ENCODE measurements at places on chromosomes 13 and 19. TPM values are rescaled to one million over a fixed set of nuclear protein-coding genes. Genes with fewer than 3 reads are reported as not detected.

GRCh38 chr19:2969104-2969504 lies 8.3 kb upstream of the TLE6 start:
- DNase-seq = peak; percentile 38

The MCF2L gene
- total RNA-seq = 3.2 TPM

GRCh38 chr19:6023936-6024335 lies 46.0 kb upstream of the RANBP3 start:
- no peak for DNase-seq

The IFNL2 gene
- not detected for total RNA-seq

GRCh38 chr19:16019691-16020448 lies 56.4 kb upstream of the TPM4 start:
- DNase-seq = no peak

DNA sequence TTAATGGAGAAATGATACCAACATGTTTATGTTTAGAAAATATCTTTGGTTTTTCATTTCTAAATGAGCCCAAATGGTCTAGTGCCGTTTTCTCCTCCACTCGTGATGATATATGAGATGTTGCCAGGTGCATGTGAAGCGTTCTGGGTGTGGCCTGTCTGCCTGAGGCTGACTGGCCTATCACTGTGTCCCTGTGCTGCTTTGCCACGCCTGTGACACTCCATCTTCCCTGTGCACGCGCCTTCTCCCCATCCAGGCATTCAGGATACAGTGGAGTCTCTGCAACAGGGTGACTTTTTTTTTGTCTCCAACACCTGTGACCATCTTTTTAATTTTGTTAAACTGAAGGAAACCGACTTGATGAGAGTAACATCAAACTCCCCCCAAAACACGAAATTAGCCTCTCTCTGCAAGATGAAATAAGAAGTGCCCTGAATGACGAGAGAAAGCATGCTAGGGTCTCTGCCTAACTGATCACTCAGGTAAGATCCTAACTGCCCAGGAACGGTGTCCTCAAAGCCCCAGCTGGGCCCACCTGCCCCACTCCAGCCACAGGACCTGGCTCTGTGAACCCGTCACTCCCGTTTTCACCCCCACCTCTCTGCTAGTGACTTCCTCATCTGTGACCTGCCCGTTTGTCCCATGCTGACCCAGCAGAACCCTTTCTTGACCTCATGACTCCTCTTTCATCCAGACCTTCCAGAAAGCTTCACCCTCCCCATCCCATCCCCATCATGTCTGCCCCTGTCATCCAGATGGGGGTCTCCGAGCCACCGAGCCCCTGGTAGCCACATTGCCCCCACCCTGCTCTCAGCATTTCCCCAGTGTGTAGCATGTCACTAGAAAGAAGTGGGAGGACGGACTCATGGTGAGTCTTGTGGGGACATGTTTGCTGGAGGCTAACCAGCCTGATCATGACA lies 33.2 kb upstream of the TFDP1 start:
- DNase-seq = no peak

The SLC17A7 gene
- total RNA-seq = not detected

The ZNF560 gene
- not detected for total RNA-seq

The DMRTC2 gene
- not detected for total RNA-seq

The CCDC8 gene
- total RNA-seq = 2.4 TPM

The CYP4F8 gene
- under 0.01 TPM for total RNA-seq

DNA sequence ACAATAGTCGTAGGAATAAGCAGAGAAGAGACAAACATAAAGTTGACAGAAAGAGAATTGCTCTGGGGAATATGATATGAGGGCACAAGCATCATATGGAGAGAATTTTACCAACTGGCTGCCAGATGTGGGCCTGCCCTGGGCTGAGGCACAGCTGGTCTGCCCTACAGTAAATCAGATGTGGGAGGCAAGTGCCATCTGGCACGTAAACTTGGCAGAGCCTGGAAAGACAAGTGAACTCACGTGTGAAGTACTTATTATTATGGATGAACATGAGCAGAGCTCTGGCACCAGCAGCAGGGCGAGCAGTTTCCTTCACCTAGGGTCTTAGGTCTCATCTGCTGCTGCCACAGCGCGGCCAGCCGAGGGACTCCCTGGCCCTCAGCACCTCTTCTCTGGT lies 20.6 kb downstream of the PCDH8 start:
- DNase-seq = no peak

- peak; percentile 97 for DNase-seq
Measured at GRCh38 chr19:7197760-7198696, 96.2 kb downstream of the INSR start.

The TEX29 gene
- total RNA-seq = not detected

DNA sequence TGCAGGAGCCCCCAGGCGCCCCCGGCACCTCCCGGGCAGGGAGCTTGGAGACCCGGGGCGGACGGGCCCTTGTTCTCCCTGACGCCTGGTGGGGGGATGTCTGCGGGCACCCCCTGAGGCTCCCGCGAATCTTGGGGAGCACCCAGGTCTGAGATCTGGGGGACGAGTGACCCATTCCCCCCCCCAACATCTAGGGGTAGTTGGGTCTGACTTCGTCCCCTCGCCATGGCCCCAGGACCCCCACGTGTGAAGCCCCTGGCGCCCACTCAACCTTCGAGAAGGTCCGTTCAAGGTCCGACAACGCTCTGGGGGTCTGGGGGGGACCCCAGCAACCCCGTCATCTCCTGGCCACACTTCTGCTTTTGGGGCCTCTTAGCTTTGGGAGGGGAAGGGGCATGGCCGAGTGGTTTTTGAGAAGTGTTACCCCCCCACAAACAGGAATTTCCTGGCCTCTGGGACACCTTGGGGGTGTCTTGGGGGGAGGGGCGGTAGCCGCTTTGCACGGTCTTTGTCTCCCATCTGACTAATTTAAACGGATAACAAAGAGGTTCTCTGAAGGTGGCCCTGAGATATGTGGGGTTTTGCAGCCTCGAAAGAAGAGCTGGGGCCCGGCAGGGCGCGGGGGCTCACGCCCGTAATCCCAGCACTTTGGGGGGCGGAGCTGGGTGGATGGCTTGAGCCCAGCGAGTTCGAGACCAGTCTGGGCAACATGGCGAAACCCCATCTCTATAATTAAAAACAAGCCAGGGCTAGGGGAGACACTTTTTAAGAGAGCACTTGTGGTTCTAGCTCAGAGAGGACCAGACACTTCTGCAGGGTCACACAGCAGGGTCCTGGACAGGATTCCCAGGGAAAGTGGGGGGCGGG lies 608 bp downstream of the CNN2 start:
- peak; percentile 54 for DNase-seq

DNA sequence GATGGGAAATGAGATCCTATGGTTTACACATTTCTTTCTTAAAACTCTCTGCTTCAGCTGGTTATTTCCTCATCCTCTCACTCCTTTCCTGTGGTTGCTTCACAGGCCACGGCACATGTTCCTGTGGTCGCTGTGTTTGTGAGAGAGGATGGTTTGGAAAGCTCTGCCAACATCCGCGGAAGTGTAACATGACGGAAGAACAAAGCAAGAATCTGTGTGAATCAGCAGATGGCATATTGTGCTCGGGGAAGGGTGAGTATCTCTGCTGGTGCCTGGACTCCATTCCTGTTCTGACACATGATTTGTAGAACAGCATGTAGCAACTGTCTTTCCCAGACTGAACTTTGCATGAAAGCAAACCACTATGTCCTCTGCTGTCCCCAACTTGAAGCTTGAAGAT lies 254.2 kb downstream of the ITGBL1 start:
- peak; percentile 33 for DNase-seq

The UBE2L5 gene
- total RNA-seq = 0.27 TPM

- DNase-seq = no peak
Measured at GRCh38 chr19:48501494-48502349, 9.9 kb downstream of the LMTK3 start.

DNA sequence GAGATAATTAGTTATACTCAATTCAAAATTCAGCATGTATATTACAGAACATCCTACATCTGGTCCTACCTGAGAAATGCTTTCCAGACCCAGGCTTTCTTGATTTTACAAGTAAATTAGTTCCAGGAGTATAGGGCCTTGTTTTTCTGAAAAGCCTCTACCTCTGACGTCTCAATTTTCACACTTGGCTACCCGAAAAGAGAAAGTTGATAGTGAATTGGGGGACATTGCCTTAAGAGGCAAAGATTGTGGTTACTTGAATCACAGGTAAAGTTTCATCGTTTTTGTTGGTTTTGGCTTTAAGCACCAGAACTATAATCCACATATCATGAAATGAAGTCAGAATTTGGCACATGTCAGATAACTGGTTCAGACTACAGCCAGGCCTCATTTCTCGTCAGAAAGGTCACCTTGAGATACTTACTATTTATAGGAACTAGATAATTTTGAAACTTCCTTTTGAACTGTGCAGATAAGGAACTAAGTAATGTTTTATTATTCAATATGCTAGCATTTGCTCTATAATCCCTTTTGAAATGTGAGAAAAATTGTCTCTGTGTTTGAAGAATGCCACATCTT lies 30.8 kb downstream of the FAM124A start:
- DNase-seq = no peak

The GPALPP1 gene
- 22.6 TPM for total RNA-seq

The ZNF443 gene
- total RNA-seq = 3.5 TPM

- DNase-seq = no peak
Measured at GRCh38 chr13:33571618-33572017, 246.3 kb upstream of the RFC3 start.

The CACNG7 gene
- not detected for total RNA-seq

GRCh38 chr13:84864341-84864740 lies 934.9 kb downstream of the SLITRK6 start:
- no peak for DNase-seq

DNA sequence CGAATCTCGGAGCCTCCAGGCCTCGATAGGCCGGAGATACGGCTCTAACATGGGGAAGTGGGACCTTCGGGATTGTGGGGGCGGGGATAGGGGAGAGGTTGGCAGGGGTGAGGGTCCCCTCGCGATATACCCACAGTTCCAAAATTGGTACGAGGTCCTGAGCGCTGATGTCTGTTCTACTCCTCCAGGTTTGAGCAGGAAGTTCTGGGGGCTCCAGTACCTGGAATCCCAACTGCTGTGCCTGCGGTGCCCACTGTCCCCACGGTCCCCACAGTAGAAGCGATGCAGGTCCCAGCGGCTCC lies 447 bp downstream of the RBM42 start:
- DNase-seq = no peak

DNA sequence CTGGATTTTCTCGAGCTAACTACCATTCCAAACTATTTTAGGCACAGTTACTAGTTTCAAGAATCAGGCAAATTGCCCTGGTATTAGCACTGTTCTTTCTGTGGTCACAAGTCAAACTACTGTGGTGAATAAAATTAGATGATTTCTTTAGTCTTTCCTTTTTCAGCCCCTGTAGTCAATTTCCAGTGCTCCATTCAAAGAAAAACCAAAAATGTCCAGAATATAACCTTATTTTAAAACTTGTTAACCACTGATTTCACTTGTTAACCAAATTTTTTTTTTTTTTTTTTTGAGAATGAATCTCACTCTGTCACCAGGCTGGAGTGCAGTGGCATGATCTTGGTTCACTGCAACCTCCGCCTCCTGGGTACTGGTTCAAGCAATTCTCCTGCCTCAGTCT lies 50.6 kb upstream of the USPL1 start:
- DNase-seq = no peak

DNA sequence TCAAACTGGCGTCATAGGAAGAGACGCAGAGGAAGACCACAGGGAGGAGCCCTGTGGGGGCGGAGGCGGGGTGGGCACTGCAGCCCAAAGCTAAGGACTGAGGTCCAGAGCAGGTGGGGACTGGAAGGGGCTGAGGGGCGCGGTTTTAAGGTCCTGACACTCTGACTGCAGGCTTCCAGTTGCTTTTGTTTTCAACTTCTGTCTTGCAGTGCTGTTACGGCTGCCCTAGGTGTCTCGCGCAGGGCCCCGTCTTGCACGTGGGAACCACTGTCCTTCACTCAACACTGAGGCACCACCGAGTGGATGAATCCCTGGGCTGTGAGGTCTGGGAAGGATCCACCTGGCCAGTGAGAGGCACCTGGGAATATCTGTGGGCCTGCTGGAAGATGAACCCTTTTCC lies 76.0 kb downstream of the TEX29 start:
- DNase-seq = no peak

GRCh38 chr13:111152844-111153243 lies 37.7 kb downstream of the ARHGEF7 start:
- DNase-seq = no peak

The ADGRE2 gene
- total RNA-seq = 46.0 TPM

The RNF113B gene
- total RNA-seq = under 0.01 TPM

The SAFB2 gene
- 52.0 TPM for total RNA-seq

DNA sequence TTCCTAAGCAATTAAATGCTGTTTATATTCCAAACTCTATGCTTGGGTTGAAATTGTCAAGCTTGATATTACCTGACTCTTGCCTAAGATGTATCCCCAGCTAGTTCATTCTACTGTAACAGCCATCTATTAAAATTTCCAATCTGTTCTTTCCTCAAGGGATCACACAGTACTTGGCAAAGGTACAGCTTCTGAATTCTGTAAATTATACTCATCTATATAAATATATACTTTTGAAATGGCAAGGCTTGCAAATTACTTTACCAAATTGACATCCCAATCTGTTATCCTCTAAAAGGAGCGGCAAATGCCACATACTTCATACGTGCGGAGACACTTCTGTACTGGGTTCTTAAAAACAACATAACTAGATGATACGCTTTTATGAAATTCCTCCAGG lies 330.2 kb downstream of the DNAJC15 start:
- DNase-seq = no peak

DNA sequence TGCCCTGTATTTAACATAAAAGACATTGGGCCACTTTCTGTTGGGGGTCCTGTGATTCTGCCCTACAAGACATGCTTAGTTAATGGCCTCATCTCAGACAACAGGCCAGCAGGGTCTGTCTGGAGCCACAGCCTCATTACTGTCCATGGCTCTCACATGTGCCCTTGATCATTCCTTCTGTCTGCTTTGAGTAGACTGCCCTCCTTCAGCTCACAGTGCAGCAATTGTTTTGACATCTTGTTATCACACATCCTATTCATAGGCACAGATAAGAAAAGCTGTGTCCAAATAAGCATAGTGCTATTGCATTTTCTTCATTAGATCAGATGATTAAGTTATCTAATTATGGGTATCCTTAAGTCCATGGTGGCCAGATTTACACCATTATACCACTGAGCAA lies 127.9 kb downstream of the KCTD12 start:
- no peak for DNase-seq

- DNase-seq = peak; percentile 91
Measured at GRCh38 chr19:58581227-58582141, 8.3 kb upstream of the MZF1 start.

The F2RL3 gene
- total RNA-seq = 2.4 TPM

GRCh38 chr13:87356314-87356713 lies 314.9 kb upstream of the SLITRK5 start:
- peak; percentile 0 for DNase-seq

Data from hematopoietic multipotent progenitor cell (in vitro differentiated cells).